ENCODE measurements at places on chromosomes 16 and 17.

DNA sequence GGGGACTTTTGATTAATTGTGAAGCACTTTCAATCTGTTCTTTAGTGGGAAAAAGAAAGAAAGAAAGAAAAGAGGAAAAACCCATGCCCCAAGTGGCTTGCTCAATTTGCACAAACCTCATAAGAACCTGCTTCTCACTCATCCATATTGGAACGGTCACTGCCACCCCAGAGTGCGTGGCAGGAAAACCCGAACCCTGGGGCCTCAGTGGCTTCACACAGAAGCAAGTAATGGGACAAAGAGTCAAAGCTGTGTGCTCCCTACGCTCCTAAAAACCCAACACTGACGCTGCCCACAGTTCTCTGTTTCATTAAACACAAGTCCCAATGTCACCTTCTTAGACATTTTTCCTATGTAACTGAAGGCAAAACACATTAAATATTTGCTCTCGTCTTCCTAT lies 1.2 kb downstream of the SLC6A4 start:
- DNase-seq: no peak

DNA sequence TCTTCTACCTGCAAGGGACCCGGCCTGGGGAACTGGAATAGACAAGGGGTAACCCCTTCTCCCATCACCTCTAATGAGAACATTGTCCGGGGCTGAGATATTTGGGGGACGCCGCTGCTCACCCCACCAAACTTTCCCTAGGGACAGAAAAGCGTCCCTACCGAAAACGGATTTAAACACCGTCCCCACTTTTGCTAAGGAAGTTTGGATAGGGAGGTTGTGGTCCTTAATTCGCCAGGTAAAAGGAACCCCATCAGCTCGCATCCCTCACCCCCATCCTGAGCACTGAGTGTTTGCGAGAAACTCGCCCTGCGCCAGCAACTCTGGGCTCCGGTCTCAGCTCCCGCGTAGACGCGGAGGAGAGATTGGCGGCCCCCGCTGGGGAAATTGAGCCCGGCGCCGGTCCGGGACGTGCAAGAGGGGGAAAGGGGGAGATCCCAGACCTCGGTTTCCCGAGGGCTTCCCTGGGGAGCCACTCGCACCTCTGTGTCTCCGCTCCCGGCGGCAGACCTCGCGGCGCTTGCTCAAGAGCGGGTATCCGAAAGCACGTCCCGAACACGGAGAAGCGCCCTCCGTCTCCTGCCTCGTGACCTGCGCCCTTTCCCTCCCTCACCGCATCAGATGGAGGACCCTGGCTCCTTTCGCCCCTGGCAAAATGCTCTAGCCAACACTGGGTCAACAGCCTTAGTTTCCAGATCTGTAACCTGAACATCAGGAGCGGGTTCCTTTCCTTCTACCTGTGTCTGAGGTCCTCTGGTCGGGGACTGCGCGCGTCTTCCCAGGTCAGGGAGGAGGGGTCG lies 3.1 kb upstream of the SOX9 start:
- DNase-seq: no peak

DNA sequence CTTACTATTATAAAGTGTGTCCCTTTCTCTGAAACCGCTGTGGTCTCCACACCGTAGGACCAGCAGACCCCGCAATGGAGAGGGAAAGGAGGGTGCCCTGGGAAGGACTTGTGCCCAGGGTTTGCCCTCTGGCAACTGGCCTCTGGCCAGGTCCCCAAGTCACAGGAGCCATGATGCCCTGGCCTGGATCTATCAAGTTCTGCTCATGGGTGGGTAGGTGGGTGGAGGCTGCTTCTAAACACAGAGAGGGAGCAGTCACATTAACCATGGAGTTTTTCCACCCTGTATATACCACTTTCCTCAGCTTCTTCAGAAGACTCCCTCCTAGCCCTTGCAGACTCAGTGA lies 9.4 kb upstream of the NEUROD2 start:
- no peak for DNase-seq

- DNase-seq: no peak
These were observed 6.4 kb downstream of the DRC7 start for GRCh38 chr16:57700781-57701551.

GRCh38 chr17:44769230-44769629 lies 10.4 kb downstream of the ADAM11 start:
- no peak for DNase-seq

DNA sequence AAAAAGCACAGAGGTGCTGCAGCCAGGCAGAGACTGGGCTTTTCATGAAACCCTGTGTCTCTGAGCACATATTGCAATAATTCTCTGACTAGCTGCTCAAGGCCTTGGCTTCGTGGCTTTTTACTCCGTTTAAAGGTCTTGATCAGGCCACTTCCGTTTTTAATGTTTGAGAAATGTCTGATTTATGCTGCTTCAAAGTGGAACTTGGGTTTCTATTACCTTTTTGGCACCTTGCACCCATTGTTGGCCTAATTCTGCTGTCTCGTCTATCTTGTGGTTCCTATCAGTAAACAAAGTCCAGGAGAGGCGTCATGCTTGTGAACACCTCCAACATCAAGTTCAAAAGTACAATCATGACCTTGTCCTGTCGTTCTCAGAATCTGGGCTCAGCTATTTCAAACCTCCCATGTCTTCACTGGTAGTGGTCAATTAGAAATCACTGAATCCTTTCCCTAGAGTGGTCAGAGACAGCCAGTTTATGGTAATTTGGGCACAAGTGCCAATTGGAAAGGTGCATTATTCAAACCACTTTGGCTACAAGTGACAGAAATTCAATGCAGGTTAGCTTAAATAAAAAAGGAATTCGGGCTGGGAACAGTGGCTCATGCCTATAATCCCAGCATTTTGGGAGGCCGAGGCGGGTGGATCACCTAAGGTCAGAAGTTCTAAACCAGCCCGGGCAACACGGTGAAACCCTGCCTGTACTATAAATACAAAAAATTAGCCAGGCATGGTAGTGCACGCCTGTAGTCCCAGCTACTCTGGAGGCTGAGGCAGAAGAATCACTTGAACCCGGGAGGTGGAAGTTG lies 33.3 kb upstream of the METTL9 start:
- DNase-seq: no peak

- peak; percentile 67 for DNase-seq
These were observed 849 bp downstream of the PRR29 start for GRCh38 chr17:63998721-63999679.

DNA sequence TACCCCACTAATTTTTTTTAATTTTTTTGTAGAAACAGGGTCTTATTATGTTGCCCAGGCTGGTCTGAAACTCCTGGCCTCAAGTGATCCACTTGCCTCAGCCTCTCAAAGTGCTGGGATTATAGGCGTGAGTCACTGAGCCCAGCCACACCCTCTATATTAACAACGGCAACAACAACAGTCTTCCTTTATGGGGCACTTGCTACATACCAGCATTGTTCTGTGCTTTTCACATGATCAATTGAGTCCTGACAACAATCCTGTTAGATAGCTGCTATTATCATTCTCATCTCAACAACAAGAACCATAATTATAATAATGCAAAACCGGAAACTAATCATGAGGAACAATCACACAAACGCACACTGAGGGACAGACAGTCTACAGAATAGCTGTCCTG lies 12.6 kb upstream of the ARL5C start:
- DNase-seq: no peak

DNA sequence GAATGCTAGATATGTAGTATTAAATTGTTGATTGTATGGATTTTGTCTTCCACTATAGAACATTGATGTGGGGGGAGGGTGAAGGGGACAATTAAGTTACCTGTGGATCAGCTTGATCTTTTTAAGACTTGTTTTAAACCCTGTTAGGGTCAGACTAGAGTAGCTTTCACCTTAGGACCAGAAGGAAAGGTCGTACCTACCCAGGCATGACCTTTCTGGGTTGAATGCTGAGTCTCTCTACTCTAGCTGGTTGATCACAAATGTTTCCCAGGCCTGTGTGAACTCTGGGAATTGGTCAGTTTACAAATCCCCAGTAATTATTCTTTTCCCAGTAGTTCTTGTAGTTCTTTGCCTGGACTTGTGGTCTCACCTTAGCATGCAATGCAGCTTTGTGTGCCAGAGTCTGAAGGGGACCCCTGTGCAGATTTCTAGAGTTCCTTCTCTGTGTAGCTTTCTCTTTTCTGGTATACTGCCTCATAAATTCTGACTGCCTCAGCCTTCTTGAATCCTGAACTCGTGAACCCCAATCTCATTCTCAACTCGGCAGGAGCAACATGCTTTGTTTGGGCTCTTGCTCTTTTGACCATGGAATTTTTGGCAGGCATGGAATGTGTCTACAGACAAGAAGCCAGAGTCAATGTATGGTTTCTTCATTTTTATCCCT lies 54.1 kb downstream of the VMP1 start:
- no peak for DNase-seq

DNA sequence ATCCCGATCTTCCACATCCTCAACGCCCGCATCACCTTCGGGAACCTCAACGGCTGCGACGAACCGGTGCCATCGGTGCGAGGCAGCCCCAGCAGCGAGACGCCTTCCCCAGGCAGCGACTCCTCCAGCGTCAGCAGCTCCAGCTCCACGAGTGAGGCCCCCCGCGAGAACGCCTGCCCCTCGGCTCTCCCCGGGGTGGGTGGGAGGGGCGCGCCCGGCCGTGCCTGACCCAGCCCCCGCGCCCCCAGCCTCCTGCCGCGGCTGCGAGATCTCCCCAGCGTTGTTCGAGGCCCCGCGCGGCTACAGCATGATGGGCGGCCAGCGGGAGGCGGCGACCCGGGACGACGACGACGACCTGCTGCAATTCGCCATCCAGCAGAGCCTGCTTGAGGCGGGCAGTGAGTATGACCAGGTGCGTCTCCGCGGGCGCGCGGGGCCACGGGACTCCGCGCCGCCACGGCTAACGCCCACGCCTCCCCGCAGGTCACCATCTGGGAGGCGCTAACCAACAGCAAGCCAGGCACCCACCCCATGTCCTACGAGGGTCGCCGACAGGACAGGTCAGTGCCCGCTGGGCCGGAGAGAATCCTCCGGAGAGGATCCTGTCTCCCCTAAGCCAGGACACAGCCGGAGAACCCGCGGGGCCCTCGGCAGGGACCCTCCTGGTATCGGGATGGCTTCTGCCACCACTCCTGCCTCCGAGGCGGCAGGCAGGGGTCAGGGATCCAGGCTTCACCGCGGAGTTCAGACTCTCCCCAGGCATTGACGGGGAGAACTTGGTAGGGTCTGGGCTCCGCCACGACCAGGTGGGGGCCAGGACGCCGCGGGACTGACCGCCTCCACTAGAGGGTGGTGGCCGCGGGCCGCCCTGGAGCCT lies 10.1 kb downstream of the CORO6 start:
- DNase-seq: no peak

- DNase-seq: no peak
These were observed 68.8 kb downstream of the MRC2 start for GRCh38 chr17:62696256-62696655.

DNA sequence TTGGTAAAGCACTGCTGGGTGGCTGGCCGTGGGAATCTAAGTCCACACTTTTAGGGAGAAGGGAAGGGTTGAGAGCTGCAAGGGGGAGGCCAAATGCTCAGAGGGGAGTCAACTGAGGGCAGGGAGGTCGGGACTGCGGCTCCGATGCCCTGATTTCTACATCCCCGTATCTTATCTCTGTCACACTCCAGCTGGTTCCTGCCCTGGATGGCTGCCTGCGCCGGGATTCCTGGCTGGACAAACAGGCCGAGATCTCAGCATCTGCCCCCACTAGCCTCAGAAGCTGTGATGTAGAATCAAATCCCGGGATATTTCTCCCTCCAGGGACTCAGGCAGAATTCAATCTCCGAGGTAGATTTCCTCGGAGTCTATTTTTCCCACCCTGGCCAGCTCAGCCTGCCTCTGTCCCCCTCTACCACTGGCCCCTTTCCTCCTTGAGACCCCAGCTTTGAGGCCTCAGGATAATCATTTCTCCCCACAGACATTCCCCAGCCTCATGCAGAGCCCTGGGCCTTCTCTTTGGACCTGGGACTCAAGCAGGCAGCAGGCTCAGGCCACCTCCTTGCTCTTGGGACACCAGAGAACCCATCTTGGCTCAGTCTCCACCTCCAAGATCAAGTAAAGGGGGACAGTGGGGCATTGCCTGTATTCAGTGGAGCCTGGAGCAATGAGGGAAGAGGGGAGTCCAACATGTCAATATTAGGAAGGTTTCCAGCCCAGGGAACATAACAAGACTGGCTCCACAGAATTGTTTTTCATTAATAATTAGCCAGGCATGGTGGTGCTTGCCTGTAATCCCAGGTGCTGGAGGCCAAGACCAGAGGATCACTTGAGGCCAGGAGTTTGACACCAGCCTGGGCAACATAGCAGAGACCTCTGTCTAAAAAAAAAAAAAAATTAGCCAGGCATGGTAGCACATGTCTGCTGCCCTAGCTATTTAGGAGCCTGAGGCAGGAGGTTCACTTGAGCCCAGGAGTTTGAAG lies 1.8 kb downstream of the SHBG start:
- peak; percentile 12 for DNase-seq

GRCh38 chr17:33854596-33854995 lies 400.5 kb upstream of the CCL2 start:
- DNase-seq: no peak

GRCh38 chr16:29644973-29645693 lies 17.9 kb upstream of the SPN start:
- DNase-seq: peak; percentile 36

GRCh38 chr16:53822936-53823529 lies 119.1 kb downstream of the FTO start:
- DNase-seq: peak; percentile 32

- peak; percentile 57 for DNase-seq
These were observed at the start of gene CHAD for GRCh38 chr17:50468304-50469207. CHAD (minus strand) TSS chr17:50468880; CDS start chr17:50468813, 67 bp downstream.

GRCh38 chr16:77409311-77409710 lies 25.5 kb downstream of the ADAMTS18 start:
- no peak for DNase-seq

GRCh38 chr16:65002265-65002664 lies 119.6 kb downstream of the CDH11 start:
- no peak for DNase-seq

DNA sequence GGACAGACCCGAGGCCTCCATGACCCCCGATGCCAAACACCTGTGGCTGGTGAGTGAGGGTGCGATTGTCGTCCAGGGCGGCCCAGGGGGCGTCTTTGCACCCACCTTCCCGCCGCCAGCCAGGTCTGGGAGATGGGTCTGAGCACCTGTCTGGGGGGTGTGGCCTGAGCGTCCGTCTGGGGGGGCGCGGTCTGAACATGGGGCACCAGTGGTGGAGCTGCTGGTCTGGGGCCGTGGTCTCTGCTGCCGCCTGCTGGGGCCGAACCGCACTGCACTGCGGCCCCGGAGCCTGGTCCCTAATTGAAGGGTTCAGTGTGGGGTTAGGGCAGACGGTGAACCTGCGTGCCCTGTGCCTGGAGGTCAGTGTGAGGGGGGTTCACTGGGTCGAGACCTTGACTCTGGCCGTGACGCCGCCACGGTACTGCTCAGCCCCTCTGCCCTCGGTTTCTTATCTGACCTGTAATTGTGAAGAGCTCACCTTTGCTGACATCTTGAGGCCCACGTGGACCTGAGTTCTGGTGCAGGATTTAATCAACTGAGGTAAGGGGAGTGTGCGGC lies 12.6 kb upstream of the TCF25 start:
- DNase-seq: peak; percentile 96

Measured in GM13976 (cell line).